ENCODE measurements at places on chromosomes 5 and 9.

DNA sequence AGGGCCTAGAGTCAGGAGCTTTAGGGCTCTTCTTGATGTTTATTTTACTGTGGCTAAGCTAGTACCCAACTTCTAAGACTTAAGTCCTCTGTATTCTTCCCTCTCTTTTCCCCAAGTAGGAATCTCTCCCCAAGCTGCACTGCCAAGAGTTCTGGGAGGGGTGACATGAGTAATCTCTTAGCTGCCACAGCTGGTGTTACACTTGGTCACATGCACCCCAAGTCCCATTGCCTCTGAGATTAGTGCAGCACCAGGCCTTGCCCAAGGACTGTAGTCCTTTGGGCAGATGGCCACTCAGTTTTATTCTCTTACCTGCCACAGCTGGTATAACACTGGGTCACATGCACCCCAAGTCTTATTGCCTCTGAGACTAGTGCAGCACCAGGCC is 114.7 kb upstream of the RIOK2 start:
- no peak for DNase-seq

DNA sequence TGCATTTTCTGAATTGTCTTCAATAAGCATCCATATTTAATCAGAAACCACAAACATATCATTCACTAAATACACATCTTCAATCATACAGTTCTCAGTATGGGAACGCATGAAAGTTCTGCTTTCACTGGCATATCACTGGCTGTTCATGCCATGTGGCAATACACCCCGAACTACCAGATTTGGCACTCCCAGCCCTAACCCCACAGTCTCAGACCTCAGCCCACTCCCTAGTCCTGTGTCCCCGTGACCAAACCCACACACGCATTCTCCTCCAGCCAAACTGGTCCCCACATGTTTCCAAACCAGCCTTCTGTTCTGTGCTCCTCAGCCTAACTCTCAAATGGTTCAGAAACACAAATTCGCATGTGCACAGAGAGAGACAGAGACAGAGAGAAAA is 20.6 kb downstream of the KCNMB1 start:
- no peak for DNase-seq

- no peak for DNase-seq
Measured at GRCh38 chr9:9004810-9005209, 1205.2 kb upstream of the DMAC1 start.

DNA sequence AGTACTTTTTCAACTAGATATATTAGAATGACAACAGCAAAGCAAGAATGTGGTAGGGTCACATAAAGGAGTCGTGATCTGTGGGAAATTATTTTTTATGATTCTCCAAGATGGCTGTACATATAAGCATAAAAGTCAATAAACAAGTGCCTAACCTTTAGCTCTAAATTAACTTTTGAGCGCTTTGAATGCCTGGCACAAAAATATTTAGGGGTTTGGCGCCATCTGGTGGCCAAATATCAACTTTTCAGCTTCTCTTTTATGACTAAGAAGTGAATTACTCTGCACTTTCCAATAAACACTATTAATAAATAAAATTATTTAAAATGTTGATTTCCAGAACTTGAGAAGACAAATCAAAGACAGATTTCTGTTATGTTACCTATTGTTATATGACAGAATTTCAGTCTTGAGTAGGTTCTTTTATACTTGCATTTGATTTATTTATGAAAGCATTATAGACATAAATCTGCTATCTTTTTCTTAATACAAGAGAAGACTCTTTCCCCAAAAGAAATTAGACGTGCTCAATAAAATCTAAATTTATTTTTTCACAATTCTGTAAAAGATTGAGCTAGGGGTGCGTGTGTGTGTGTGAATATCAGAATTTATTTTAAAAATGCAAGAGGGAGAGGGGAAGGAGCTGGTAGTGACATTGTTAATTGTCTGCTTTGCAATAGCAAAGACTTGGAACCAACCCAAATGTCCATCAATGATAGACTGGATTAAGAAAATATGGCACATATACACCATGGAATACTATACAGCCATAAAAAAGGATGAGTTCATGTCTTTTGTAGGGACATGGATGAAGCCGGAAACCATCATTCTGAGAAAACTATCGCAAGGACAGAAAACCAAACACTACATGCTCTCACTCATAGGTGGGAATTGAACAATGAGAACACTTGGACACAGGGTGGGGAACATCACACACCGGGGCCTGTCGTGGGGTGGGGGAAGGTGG is 36.7 kb upstream of the ARRDC3 start:
- DNase-seq: peak; percentile 67

GRCh38 chr5:148831590-148832565 is 5.5 kb downstream of the ADRB2 start:
- no peak for DNase-seq

DNA sequence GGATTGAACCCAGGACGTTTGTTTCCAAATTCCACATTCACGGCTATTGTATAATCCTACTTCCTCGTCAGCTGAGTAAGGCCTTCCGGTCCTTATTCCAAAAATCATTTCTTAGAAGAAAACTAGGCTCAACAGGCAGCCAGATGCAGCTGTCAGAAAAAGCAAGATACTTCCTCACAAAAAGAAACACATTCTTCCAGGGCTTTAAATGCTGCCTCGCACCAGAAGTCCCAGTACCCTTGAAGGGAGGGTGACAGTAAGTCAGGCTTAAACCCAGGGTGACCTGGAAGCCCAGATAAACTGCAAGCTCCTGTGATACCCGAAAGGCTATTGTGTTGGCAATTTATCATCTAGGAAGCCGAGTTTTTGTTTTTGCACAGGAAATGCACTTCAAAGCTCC is 414.0 kb downstream of the NFIB start:
- no peak for DNase-seq

DNA sequence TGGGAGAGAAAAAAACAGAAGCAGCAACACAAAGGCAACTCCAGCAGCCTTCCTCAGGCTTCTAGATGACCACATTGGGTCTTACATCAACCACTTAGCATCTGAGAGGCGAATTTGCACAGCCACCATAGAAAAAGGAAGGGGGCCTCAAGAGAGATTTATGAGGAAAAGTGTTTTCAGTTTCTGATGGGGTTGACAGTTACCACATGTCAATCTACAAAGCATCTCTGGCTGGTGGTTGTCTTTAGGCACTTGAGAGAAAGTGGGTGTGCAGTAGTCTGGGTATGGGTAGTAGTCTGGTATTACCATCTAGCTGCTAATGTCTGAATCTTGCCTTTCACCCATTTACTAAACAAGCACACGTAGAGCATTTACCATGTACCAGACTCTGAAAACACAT is 137.5 kb downstream of the BAAT start:
- DNase-seq: no peak
